Forelimb muscle (tissue), 1 donor: ENCODE measurements at places on chromosomes 2 and 18. TPM values are rescaled to one million over a fixed set of nuclear protein-coding genes. Genes with fewer than 3 reads are reported as not detected.

DNA sequence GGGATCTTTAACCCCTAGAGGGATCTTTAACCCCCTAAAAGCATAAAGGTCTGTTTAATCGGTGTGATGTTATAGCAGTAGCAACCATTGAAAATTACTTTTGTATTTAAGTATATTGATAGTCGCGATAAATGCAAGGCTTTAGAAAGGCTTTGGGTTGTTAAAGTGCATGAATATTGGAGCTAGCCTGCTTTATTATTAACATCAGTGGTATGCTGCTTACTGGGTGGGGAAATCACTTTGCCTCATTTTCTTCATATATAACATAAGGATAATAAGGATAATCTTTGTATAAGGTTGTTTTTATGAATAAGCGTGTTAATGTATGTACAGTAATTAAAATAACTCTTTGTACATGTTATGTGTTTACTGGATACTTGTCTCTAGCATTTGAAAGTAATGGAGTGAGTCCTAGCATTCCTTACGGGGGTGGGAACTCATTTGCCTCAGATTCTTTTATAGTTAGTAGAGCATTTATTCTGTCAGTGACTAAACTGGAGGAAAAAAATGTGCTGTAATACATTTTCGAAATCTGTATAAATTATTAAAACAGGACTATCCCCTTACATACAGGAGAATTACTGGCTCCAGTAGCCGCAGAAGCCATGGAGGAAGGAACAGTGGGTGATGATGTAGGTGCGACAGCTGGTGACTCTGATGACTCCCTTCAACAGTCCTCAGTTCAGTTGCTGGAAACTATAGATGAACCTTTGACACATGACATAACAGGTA lies 122.2 kb downstream of the BIRC6 start:
- DNase-seq, result no peak

DNA sequence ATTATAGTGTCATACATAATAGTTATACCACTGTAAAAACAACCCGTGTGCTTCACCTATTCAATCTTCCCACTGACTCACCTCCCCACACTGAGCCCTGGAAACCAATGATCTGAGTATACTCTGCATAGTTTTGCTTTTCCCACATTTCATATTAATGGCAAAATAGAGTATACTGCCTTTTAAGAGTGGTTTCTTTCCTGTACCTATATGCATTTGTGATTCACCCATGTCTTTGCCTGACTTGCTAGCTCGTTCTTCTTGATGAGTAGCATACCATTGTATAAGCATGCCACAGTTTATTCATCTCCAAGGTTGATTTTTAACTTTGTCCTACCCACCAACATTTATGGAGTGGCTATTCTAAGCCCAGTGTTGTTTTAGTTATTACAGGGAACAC lies 686.4 kb downstream of the PLCL1 start:
- DNase-seq, result no peak

DNA sequence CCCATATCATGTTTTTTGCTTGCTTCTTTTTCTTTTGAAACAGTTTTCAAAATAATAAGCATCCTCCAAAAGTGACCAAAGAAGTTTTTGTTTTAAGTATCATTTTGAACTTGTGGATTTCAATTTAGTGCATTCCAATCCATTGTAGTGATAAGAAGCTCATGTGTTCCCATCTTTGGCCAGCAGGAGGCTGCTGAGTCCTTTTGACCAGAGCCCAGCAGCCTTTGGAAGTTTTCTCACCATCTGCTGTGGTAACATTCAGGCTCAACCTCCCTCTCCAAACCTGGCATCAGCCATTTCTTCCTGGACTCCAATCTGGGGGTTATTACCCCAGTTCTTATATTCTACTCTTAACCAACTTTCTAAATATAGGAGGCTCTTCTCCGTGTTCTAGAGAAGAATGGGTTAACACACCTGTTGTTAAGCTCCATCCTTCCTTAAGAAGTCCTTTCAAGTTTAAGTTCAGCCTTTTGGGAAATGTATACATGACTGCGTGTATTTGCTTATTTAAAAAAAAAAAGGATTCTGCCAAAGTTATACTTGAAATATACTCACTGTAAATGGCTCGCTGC lies 39.0 kb upstream of the MAL start:
- DNase-seq, result peak; percentile 25

- DNase-seq, result no peak
Measured at GRCh38 chr2:43001787-43002468, 209.5 kb upstream of the HAAO start.

- DNase-seq, result no peak
Measured at GRCh38 chr18:61334951-61335683, 1.9 kb downstream of the CDH20 start.

GRCh38 chr2:16073471-16073870 lies 133.1 kb downstream of the MYCN start:
- DNase-seq, result no peak

GRCh38 chr2:175175896-175176295 lies 5.6 kb downstream of the ATP5MC3 start:
- no peak for DNase-seq

ACMSD gene
- 0.44 TPM for polyA plus RNA-seq
